Activated T-helper 2 cell treated with anti-CD3 and anti-CD28 coated beads, Interferon-gamma antibody, Interleukin-2, Interleukin-4, amounts not matched to agents 10 μg/mL and 5 μg/mL and 100 μg/mL, durations not matched to agents 14 hours and 24 hours and 36 hours (primary cell): ENCODE measurements at places on chromosomes 5 and 9.

DNA sequence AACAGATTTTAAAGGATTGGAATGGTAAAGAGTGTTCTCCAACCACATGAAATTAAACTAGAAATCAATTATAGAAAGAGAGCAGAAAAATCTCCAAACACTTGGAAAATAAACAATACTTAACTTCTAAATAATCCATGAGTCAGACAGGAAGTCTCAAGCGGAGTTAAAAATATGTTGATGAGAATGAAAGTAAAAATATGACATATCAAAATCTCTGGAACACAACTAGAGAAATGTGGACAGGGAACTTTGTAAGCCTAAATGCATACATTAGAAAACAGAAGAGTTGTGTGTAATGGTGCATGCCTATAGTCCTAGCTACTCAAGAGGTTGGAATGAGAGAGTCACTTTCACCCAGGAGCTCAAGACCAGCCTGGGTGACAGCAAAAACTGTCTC, 47.9 kb upstream of the ZNF618 start:
- DNase-seq = no peak
- H3K4me3 ChIP-seq = no peak overlapping the region
- H3K4me1 ChIP-seq = peaks cover 6% of the 10 kb centered on the region
- no peak overlapping the region for H3K27ac ChIP-seq

GRCh38 chr5:10442576-10442975, 897 bp downstream of the ROPN1L start:
- H3K27me3 ChIP-seq = peaks cover 10% of the 10 kb centered on the region
- H3K4me1 ChIP-seq = peaks cover 41% of the 10 kb centered on the region
- peaks cover 35% of the 10 kb centered on the region for H3K36me3 ChIP-seq
- no peak for DNase-seq

- peak overlapping the region; percentile 48 for H3K4me3 ChIP-seq
- no peak overlapping the region for H3K27ac ChIP-seq
- peak; percentile 66 for DNase-seq
- peaks cover 22% of the 10 kb centered on the region for H3K4me1 ChIP-seq
- no peaks in the 10 kb centered on the region for H3K36me3 ChIP-seq
These were observed 1.1 kb downstream of the CFAP77 start for GRCh38 chr9:132411091-132411508.

DNA sequence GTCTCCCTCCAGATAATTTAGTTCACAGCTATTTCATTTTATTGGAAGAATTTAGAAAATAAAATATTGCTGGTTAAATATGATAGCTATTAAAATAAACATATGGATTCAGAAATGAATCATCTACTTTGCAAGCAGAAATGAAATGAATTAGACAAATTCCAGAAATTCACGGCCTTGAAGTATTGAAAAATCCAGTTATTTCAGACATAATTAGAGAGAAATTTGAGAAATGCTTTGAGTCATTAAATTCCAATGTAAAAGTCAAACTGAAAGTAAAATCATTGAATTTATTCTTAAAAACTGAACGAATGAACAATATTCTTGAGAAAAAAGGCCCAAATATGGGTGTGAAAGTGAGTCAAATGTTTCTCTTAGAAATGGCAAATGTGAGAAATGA, 632.6 kb upstream of the EDIL3 start:
- no peak overlapping the region for H3K27ac ChIP-seq
- H3K4me3 ChIP-seq = no peak overlapping the region
- no peak for DNase-seq
- no peaks in the 10 kb centered on the region for H3K4me1 ChIP-seq
- H3K27me3 ChIP-seq = no peaks in the 10 kb centered on the region

DNA sequence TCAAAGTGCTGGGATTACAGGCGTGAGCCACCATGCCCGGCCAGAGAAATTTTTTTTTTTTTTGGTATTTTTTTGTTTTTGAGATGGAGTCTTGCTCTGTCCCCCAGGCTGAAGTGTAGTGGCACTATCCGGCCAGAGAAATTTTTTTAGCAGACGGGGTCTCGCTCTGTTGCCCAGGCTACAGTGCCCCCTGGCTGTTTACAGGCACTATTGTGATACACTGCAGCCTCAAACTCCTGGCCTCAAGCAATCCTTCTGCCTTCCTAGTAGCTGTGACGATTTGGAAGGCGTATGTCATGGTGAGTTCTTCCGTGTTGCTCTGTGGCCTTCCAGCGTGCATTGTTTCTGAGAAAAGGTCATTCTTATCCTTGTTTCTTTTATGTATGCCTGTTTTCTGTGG, 47.5 kb downstream of the CNOT6 start:
- peaks cover 68% of the 10 kb centered on the region for H3K36me3 ChIP-seq
- no peak for DNase-seq
- H3K27me3 ChIP-seq = no peaks in the 10 kb centered on the region
- no peak overlapping the region for H3K4me3 ChIP-seq

- no peaks in the 10 kb centered on the region for H3K36me3 ChIP-seq
- no peak for DNase-seq
- no peaks in the 10 kb centered on the region for H3K4me1 ChIP-seq
- H3K4me3 ChIP-seq = no peak overlapping the region
These were observed 389.6 kb downstream of the SEMA5A start for GRCh38 chr5:9156282-9156681.

GRCh38 chr5:180830253-180831138, 27.9 kb upstream of the MGAT1 start:
- peak overlapping the region; percentile 92 for H3K27ac ChIP-seq
- H3K4me3 ChIP-seq = peak overlapping the region; percentile 88
- no peaks in the 10 kb centered on the region for H3K27me3 ChIP-seq
- H3K36me3 ChIP-seq = peaks cover 54% of the 10 kb centered on the region

- DNase-seq = no peak
- no peaks in the 10 kb centered on the region for H3K4me1 ChIP-seq
- H3K27ac ChIP-seq = no peak overlapping the region
- no peaks in the 10 kb centered on the region for H3K36me3 ChIP-seq
- no peaks in the 10 kb centered on the region for H3K27me3 ChIP-seq
These were observed 56.1 kb downstream of the MED27 start for GRCh38 chr9:132023419-132024180.

- no peak overlapping the region for H3K4me3 ChIP-seq
- H3K27me3 ChIP-seq = no peaks in the 10 kb centered on the region
- no peaks in the 10 kb centered on the region for H3K36me3 ChIP-seq
- no peak for DNase-seq
- no peak overlapping the region for H3K27ac ChIP-seq
- peaks cover 4% of the 10 kb centered on the region for H3K4me1 ChIP-seq
These were observed 53.9 kb downstream of the PAM start for GRCh38 chr5:102809033-102809432.

DNA sequence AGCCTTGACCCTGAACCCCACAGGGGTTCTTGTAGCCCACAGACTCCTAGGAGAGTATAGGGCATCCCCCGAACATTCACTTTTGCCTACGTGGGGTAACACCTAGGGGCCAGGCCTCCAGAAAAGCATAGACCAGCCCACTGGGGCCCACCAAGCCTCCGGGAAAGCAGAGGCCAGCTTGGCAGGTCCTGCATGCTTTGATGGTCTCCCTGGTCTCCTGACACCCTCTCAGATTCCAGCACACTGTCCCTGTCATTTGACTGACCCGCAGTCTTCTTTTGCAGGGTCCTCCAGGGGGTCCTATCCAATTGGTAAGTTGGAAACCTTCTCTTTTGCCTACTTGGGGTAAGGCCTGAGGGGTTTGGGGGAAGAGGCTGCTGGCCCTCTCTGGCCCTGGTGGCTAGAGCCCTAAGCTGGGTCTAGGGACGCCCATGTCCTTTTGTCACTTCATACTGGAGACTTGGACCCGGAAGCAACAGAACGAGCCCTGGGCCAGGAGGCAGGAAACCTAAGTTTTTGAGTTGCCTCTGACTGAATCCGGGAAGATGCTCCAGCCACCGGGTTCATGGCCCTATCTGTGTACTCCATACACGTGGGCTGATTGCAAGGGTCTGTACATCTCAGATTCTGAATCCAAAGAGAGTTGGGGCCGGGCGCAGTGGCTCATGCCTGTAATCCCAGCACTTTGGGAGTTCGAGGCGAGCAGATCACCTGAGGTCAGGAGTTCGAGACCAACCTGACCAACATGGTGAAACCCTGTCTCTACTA, 20.9 kb upstream of the ORM1 start:
- peaks cover 3% of the 10 kb centered on the region for H3K27me3 ChIP-seq
- no peak overlapping the region for H3K27ac ChIP-seq
- no peaks in the 10 kb centered on the region for H3K4me1 ChIP-seq
- no peaks in the 10 kb centered on the region for H3K36me3 ChIP-seq
- no peak overlapping the region for H3K4me3 ChIP-seq

DNA sequence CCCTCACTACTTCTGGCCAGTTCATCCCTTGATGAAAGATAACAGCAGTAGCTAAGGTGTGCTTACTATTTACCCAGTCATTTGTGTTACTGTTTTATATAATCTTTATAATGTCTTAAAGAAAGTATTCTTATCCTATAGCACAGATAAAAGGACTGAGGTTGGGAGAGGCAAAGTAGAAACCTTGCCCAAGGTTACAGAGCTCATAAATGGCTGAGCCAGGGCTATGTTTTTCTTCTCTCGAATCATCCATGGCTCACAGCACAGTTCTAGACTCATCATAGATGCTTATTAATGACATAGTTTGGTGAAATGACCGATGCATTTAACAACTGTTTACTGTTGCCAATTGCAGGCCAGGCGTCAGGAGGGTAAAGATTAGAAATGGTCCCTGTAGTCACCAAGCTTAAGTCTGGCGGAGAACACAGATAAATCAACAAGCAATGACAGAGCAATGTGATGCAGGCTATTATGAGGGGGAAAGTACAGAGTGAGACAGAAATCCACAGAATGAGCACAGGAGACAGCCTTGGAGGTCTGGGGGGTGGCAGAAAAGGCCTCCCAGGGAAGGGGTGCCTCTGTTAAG, 65.6 kb upstream of the ZNF622 start:
- no peaks in the 10 kb centered on the region for H3K4me1 ChIP-seq
- H3K27me3 ChIP-seq = no peaks in the 10 kb centered on the region
- H3K4me3 ChIP-seq = no peak overlapping the region
- no peak overlapping the region for H3K27ac ChIP-seq
- no peak for DNase-seq
- H3K36me3 ChIP-seq = no peaks in the 10 kb centered on the region

GRCh38 chr5:60843386-60843935, 608 bp downstream of the ELOVL7 start:
- DNase-seq = no peak
- peaks cover 50% of the 10 kb centered on the region for H3K27me3 ChIP-seq
- no peak overlapping the region for H3K27ac ChIP-seq
- peaks cover 12% of the 10 kb centered on the region for H3K4me1 ChIP-seq
- H3K36me3 ChIP-seq = no peaks in the 10 kb centered on the region
- peak overlapping the region; percentile 79 for H3K4me3 ChIP-seq

DNA sequence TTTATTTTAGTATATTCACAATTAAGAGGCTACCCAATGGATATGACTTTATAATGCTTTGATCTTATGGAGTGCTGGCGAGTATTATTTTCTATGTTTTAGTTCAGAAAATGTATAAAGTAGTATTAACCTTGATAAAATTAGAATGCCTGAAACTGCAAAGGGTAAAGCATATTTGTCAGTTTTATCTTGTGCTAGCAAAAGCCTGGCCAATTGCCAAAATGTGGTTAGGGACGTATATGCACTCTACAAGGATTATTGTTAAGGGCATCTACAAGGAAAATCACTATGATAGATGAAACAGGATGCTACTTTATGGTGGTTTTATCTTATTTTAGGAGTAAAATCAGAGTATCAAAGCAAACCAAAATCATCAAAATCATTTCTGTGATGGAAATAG, 281.7 kb downstream of the CCDC171 start:
- no peak overlapping the region for H3K4me3 ChIP-seq
- no peaks in the 10 kb centered on the region for H3K27me3 ChIP-seq
- no peaks in the 10 kb centered on the region for H3K36me3 ChIP-seq
- DNase-seq = no peak

GRCh38 chr9:20558566-20559016, 63.7 kb downstream of the MLLT3 start:
- H3K36me3 ChIP-seq = no peaks in the 10 kb centered on the region
- H3K27me3 ChIP-seq = no peaks in the 10 kb centered on the region
- peaks cover 72% of the 10 kb centered on the region for H3K4me1 ChIP-seq
- no peak overlapping the region for H3K4me3 ChIP-seq
- peak overlapping the region; percentile 54 for H3K27ac ChIP-seq

- H3K27ac ChIP-seq = no peak overlapping the region
- H3K36me3 ChIP-seq = no peaks in the 10 kb centered on the region
- no peak overlapping the region for H3K4me3 ChIP-seq
These were observed 9.3 kb upstream of the TRIM36 start for GRCh38 chr5:115179030-115179393.

DNA sequence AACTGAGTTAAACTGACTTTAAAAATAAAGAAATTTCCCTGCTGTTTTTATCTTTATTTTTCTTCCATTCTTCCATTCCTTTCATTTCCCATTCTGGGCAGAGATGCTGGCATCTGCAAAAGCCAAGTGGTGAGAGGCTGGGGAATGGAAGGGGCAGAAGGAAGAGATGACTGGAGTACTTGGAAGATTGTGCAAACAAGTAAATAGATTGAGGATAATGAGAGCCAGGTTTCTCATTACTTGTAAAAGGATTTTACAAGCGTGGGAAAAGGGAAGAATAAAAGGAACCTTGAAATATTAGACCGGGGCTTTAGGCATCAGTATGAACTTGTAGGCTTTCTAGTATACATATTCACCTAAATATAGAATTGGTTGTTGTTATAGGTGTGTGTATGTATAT, 341.2 kb downstream of the CAAP1 start:
- no peaks in the 10 kb centered on the region for H3K27me3 ChIP-seq
- H3K4me1 ChIP-seq = no peaks in the 10 kb centered on the region

GRCh38 chr9:121373011-121373729, 3.1 kb upstream of the STOM start:
- H3K4me1 ChIP-seq = peaks cover 24% of the 10 kb centered on the region
- H3K27me3 ChIP-seq = peaks cover 2% of the 10 kb centered on the region
- peaks cover 5% of the 10 kb centered on the region for H3K36me3 ChIP-seq
- H3K27ac ChIP-seq = no peak overlapping the region
- H3K4me3 ChIP-seq = no peak overlapping the region
- no peak for DNase-seq

DNA sequence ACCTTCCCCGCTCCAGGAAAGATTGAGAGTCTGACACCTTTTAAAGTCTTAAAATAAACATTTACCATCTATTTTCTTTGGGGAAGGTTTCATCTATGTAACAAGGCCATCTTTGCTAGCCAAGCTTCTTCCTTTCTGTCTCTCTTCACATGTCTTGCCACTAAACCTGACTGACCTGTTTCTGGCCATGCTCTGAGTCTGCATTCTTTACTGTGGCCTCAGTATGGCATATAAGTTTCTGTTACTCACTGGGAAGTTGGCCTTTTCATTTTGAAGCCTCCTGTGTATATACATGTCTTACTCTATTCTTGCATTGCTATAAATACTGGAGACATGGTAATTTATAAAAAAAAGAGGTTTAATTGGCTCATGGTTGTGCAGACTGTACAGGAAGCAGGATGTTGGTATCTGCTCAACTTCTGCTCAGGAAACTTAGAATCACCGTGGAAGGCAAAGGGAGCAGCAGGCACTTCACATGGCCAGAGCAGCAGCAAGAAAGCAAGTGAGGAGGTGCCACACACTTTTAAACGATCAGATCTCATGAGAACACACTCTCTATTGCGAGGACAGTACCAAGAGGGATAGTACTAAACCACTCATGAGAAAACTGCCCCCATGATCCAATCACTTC, 48.1 kb downstream of the KCNV2 start:
- no peak overlapping the region for H3K4me3 ChIP-seq
- H3K36me3 ChIP-seq = peaks cover 62% of the 10 kb centered on the region
- peak overlapping the region; percentile 90 for H3K27ac ChIP-seq
- peaks cover 33% of the 10 kb centered on the region for H3K4me1 ChIP-seq
- no peaks in the 10 kb centered on the region for H3K27me3 ChIP-seq
